Camera-type eye (tissue), 1 donor: ENCODE measurements at places on chromosomes 12 and 14. TPM values are rescaled to one million over a fixed set of nuclear protein-coding genes. Genes with fewer than 3 reads are reported as not detected.

DENND5B gene
- 61.6 TPM for total RNA-seq

RAD51AP1 gene
- total RNA-seq: 21.4 TPM

PCED1B gene
- total RNA-seq: 0.82 TPM

RBP5 gene
- 1.4 TPM for total RNA-seq

NEUROD4 gene
- total RNA-seq: 367 TPM

BEGAIN gene
- 8.8 TPM for total RNA-seq

B4GALNT1 gene
- total RNA-seq: 9.6 TPM

BCAT1 gene
- 66.6 TPM for total RNA-seq

RBM19 gene
- 32.2 TPM for total RNA-seq

ZNF891 gene
- 9.5 TPM for total RNA-seq

IL26 gene
- total RNA-seq: not detected

EGLN3 gene
- total RNA-seq: 31.7 TPM

TSPAN19 gene
- 0.22 TPM for total RNA-seq

KRT86 gene
- total RNA-seq: not detected

C12orf50 gene
- 0.22 TPM for total RNA-seq

MRPL52 gene
- 36.0 TPM for total RNA-seq

ATP6V1D gene
- total RNA-seq: 117 TPM

ARL1 gene
- 113 TPM for total RNA-seq

SLC6A13 gene
- total RNA-seq: 37.5 TPM

FOXM1 gene
- 3.8 TPM for total RNA-seq

ABCC9 gene
- 44.8 TPM for total RNA-seq

WIF1 gene
- total RNA-seq: 284 TPM

ESYT1 gene
- total RNA-seq: 59.4 TPM

MEG3 gene
- total RNA-seq: 371 TPM

IAPP gene
- not detected for total RNA-seq
